Epithelial cell of esophagus (primary cell): ENCODE measurements at places on chromosomes 5 and 9.
A peak's percentile ranks its signal among the peaks of the same experiment; 100 is the strongest.

DNA sequence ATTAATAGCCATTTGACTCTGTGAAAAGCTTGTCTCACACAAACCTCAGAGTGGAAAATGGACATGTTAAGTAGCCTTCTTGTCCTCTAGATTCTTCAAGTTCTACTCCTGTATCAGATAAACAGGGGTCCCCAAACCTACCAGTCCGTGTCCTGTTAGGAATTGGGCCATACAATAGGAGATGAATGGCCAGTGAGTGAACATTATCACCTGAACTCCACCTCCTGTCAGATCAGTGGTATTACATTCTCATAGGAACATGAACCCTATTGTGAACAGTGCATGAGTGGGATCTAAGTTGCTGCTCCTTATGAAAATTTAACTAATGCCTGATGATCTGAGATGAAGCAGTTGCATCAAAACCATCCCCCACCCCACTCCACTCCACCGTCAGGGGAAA lies 136.3 kb downstream of the TMEM232 start:
- peak; percentile 46 for DNase-seq

- DNase-seq: peak; percentile 10
Observed at GRCh38 chr5:149358294-149358651, 427 bp downstream of the PCYOX1L start.

GRCh38 chr9:133492061-133493021 lies 13.4 kb upstream of the SLC2A6 start:
- peak; percentile 28 for DNase-seq

DNA sequence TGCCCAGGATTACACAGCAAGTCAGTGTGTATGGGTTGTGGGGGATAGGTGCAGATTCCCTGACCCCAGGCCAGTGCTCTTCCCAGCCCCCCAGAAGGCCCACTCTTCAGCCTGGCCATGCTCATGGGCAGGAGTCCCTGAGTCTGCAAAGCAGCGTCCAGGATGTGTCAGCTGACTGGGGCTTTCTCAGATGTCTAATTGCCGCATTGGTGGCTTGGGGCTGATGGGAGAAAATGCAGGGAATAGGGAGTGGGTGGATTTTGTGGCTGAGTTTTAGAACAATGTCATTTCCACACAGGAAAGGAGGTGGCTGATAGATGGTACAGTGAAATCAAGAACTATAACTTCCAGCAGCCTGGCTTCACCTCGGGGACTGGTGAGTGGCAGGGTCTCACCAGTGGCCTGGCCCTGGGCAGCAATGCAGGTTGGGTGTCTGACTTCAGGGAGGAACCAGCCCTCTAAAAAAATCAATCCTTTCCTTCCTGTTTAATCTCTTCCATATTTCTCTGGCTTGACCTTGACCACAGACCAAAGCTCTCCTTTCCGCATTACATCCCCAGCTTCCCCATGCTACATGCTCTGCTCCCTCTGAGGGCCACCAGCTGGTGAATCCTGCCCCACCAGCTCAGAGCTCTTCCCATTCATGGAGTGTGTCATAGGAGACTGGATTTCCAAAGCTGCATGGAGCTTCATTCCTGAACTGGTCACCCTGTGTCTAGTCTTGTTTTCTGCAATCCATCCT lies 14.2 kb downstream of the GLIPR2 start:
- peak; percentile 41 for DNase-seq

GRCh38 chr9:35406183-35406959 lies 83.5 kb upstream of the RUSC2 start:
- peak; percentile 69 for DNase-seq
